ENCODE measurements at places on chromosomes 2 and 18.

- no peak for DNase-seq
These were observed 256.7 kb downstream of the HDAC4 start for GRCh38 chr2:239143858-239144712.

GRCh38 chr18:53387581-53387980, 836.9 kb downstream of the MBD2 start:
- no peak for DNase-seq

GRCh38 chr18:31294199-31294747, 23.7 kb upstream of the DSG1 start:
- DNase-seq: no peak

DNA sequence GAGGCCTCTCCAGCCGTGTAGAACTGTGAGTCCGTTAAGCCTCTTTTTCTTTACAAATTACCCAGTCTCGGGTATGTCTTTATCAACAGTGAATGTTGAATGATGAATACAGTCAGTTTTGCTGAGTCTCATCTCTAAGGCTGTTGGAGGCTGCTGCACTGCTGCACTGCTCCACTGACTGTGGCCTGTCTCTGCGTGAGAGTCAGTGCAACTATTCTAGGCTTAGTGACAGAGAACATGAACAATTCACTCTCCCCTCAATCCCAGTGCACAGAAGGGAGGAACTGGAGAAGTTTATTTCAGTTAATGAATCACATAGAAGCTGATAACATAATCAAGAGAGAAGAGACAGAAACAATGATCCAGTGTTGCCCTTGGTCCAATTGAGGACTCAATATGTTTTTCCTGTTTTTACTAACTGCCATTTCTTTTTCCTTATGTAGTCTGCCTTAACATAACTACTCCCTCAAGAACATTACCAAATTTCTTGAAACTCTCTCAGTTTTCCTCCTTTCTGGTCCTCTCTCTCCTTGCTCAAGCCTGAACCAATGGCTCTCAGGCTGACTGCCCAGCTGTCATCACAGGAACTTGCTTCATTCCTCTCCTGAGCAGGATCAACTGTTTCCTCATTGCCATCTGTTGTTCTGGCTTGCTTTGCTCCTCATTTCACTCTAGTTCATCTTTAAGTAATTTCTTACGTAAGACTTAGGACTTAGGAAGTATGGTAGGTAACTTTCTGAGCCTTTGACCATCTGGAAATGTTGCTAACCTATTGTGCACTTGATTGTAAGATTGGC, 483.2 kb downstream of the METTL4 start:
- DNase-seq: no peak

DNA sequence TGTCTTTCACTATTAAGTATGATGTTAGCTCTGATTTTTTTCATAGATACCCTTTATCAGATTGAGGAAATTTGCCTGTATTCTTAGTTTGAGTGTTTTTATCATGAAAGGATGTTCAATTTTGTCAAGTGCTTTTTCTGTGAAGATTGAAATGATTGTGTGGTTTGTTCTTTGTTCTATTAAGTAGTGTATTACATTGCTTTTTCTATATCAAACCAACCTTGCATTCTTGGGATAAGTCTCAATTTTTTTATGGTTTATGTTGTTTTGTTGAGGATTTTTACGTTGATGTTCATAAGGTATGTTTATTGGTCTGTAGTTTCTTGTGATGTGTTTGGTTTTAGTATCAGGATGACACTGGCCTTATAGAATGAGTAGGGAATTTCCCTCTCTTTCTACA, 19.1 kb downstream of the PDK1 start:
- no peak for DNase-seq

DNA sequence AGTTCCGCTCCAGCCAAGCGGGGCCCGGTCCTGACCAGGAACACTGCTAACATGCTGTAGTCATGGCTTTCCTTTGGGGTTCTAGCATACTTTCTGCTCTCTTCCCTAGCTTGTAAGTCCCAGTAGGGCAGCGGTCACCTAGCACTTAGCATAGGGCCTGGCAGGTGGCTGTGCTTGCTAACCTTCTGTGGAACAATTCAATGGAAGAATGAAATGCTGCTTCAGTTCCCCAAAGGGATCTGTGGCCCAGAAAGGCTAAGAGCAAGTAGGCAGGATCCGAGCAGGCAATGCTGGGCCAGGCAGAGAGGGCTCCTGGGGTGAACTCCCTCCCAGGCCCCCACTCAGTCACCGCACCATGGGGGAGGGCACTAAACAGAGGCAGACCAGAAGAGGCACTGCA, 266.8 kb downstream of the CELF4 start:
- no peak for DNase-seq

GRCh38 chr2:65918760-65919187, 486.4 kb upstream of the SPRED2 start:
- DNase-seq: no peak

DNA sequence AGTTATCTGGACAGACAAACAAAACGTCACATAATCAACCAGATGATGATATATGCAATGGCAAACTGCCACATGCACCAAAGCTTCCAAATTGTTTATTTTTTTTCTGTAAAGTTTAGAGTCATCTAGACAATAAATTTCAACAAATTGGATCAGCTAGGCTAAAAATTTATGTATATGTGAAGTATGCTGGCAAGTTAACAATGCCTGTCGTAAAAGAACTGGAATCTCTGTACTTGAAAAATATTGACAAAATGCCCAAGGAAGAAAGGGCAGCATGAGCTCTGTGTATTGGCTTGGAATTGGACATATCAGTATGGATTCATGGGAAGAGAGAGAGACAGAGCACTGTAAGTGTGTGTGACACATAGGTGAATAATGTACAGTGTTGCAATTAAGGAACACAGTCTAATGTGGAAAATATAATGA, 309.8 kb downstream of the ERBB4 start:
- DNase-seq: no peak

DNA sequence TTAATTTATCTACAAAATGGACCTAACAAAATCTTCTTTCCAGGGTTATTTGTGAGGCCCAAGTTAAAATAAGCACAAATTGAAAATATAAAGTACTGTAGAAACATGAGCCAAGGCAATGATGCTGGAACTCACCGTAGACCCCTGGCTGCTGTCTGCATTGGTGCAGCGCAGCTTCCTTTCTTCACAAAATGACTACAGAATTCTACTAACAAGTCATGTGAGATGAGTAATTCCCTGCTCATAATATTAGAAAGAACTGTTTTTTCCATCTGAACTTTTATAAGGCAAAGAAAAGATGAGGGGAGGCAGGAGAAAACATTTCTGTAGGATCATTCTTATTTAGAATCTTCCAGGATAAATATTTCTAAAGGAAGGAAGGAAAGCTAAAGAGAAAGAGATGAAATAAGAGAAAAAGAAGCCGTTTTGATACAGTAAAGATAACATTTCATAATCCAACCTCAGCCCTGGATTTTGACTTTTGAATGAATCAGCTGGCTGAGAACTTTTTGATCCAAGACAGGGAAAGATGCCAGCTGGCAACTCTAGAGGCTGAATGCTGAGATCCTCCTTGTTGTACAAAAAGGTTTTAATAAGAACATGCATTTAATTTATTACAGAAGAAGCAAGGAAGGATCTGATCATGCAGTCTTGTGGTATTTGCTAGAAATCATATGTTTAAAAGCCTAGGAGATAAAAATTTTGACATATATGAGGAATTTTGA, 183.9 kb upstream of the KLHL14 start:
- no peak for DNase-seq

DNA sequence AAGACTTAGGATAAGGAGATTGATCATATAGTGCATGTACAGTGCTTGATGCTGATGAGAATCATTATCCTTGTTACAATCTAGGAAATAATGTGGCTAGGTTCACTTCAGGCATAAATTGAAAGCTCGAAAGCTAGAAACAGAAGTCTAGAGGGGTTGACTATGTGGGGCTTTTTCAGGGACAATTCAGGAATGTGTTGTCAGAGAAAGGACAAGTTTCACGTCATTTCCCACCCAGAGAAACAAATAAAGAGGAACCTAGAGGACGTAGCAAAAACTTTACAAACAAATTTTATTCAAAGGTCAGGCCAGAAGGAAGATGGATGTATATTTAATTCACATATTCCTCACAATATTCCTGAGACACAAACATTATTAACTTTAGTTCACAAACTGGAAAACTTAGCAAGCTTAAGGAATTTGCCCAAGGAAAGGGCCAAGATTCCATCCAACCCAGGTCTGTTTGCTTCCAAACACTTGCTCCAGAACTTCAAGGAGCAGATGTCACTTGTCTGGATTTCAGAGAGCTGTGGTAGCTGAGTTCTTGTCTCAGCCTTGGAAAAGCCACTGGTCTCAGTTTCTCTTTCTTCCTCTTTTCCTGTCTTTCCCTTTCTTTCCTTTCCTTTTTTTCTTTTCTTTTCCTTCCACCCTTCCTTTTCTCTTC, 7.4 kb downstream of the CYRIA start:
- DNase-seq: no peak

- no peak for DNase-seq
These were observed 98.4 kb downstream of the CDK15 start for GRCh38 chr2:201904538-201905420.

DNA sequence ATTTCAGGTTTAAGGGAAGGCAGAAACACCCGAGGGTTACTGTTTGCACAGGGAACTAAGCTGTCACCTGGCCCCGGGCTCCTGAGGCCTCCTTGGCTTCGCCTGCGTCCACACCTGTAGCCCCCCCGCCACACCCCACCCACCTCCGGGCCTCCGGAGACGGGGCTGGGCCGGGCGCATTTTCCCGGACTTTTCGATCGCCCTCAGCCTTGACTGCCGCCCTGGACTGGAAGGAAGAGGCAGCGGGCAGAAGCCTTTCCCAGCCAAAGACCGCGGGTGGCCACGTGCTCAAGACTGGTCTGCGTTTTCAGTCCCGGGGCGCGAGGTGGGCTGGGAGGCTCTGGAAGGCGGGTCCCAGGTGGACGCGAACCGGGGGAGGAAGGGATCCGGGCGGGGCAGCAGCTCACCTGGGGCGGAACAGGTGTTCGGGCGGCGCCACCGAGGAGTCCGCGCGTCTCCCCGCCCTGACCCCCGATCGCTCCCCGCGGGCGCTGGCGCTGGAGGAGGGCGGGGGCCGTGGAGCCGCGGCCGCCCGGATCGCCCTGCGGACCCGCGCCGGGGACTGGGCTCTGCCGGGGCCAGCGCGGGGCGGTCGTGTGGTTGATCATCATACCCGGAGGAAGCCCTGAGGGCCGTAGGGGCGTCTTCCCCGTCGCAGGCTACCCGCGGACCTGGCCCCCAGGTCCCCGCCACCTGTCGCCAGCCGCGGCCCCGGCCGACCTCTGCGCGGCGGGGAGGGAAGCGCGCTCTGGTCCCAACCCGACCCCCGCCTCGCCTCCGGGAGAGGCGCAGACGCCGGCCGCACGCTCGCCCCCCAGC, 3.2 kb downstream of the ID2 start:
- DNase-seq: peak; percentile 29

DNA sequence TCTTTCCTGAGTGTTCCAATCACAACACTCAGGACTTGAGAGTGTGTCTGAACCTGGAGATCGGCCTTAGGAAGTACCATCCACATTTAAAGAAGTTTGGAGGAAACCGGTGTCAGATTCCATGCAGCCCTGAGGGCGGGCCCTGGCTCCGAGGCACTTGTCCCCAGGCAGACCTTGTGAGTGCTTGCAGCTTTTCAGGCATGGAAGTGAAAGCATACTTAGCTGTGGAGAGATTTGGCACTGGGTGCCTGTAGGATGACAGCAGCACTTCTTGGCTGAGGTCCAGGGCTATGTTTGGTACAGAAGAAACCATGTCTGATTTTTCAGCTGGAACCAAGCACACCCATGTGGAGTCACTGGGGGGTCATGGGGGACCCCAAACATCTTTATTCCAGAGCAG, 230.8 kb downstream of the SEPTIN10 start:
- no peak for DNase-seq

GRCh38 chr18:42113529-42114191, 158.6 kb downstream of the PIK3C3 start:
- DNase-seq: no peak

- DNase-seq: no peak
These were observed 32.8 kb downstream of the SRBD1 start for GRCh38 chr2:45578056-45578843.

DNA sequence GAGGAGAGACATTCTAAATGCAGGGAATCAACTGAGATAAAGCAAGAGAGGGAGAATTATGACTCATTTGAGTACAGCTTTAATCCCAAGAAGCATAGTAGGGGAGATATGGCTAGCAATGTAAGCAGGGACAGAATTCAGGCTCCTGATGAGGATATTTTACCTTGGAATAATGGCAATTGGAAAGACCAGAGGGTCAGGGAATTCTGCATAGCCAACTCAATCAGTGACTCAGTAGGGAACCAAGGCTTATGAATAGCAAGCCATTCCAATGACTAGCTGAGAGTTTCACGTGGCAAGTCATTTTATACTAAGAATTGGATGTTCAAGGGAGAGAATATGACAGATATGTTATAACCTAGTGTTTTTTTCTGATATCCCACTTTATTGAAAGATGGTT, 563.8 kb upstream of the NETO1 start:
- no peak for DNase-seq

GRCh38 chr2:186201371-186201770, 284.7 kb upstream of the ZC3H15 start:
- DNase-seq: no peak

DNA sequence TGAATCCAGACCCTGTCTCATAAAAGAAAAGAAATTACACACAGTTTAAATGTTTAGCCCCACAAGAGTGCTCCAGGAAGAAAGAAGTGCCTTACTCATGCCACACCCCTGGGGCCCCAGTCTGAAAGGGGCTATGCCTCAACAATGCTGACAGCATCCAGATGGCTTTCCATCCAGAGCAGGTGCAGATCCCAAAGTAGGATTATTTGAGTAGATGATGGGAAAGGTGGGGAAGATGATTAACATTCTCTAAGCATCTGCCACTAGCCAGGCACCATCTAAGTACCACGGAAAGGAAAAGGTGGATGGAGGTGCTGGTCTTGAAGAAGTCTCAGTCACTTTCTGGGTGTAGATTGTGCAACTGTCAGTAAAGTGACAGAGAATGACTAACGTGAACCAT, 16.3 kb downstream of the DPYSL5 start:
- DNase-seq: no peak

DNA sequence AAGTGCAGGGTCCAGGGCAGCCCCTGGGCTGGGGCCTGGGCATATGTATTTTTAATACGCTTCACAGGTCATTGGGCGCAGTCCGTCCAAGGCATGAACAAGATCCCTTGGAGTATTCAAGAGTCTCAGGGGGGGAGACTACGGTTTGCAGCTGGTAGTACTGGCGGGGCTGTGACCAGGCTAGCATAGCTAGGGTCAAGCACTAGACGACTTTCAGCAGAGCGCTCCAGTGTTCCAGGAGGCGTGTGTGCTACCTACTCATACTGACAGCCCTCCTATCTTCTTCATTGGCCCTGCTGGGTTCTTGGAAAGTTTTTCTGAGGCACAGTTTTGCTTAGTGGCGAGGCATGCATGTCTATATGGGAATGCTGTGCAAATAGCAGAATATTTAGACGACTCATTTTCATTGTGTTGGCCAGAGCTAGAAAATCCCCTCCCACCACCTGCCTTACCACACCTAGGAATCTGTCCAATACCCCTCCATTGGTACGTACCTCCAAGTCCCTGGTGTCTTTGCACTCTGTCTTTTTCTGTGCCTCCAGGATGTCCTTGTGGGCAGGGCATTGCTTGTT, 68.2 kb downstream of the GLI2 start:
- DNase-seq: no peak

GRCh38 chr2:241821460-241822263, 12.7 kb downstream of the NEU4 start:
- DNase-seq: no peak

Data from stimulated activated CD4-positive, alpha-beta T cell treated with anti-CD3 and anti-CD28 coated beads, Interleukin-1b, Interleukin-23, amount 100 ng/mL, for 4 hours (primary cell).